Left ventricle myocardium superior (tissue), 1 donor: ENCODE measurements at places on chromosomes 12 and 14.

DNA sequence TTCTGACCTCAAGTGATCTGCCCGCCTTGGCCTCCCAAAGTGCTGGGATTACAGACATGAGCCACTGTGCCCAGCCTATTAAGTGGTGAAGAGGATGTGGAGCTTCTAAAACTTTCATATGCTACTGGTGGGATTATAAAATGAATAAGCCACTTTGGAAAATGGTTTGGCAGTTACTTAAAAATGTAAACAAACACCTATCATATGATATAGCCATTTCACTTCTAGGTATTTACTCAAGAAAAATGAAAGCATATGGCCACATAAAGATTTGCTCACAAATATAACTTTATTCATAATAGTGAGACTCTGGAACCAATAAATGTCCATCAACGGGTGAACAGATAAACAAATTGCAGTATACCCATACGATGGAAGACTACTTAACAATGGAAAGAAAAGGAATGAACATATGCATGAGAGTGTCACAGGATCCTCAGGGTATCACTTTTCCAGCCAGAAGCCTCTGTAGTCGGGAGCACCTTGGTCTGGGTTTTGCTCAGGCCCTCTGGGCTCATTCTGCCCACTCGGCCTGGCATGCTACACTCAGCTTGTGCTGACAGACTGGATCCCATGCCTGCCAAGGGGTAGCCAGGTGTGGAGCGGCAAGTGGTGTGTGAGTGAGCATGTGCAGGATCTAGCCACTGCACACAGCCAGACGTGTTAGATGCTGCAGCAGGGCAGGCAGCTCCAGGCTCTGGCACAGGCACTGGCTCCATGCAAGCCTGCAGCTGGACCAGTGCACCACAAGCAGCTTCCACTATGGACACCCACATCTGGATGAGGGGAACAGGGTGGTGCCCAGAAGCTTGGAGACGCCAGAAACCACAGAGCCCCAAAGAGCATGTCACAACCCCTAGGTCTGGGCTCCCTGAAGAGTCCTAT lies 213.2 kb upstream of the DIO3 start:
- DNase-seq = no peak

- peak; percentile 98 for DNase-seq
Measured at GRCh38 chr14:64986648-64987437, at the start of gene FNTB. FNTB (plus strand) TSS chr14:64986895; CDS start chr14:64986954, 59 bp downstream.

DNA sequence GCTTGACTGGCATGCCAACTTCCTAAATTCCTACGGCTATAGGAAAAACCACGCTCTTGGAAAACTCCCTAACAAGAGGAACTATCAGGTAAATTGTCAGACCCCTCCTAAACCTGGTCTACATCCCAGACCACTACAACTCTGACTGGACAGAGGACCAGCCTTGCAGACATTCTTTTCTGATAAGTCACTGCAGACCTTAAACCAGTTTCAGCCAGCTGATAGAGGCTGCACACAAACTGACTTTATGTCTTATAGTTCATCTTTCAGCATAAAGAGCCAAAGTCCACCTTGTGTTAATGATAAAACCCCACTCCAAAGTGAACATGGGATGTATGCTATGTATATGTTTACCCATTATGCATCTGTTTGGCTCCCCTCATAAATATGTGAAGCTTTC lies 166.6 kb downstream of the KTN1 start:
- DNase-seq = no peak

GRCh38 chr14:23469906-23470403 lies 452 bp downstream of the NGDN start:
- DNase-seq = no peak

DNA sequence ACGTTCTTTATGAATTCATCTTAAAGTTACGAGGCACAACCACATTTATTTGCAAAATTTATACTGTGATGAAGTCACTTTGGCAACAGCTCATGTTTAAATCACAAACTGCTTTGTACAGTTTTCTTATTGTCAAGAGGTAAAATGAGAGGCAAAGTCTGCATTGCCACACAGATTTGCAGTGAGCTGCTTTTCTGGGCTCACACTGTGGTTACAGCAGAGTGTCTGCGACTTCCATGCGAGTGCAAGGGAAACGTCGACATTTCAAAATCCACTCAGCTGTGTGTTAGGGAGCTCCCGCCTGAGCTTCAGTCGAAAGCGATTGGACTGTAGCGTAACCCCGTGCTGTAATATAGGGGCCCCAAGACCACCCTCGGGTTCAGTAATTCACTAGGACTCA lies 13.0 kb downstream of the MTA1 start:
- no peak for DNase-seq

DNA sequence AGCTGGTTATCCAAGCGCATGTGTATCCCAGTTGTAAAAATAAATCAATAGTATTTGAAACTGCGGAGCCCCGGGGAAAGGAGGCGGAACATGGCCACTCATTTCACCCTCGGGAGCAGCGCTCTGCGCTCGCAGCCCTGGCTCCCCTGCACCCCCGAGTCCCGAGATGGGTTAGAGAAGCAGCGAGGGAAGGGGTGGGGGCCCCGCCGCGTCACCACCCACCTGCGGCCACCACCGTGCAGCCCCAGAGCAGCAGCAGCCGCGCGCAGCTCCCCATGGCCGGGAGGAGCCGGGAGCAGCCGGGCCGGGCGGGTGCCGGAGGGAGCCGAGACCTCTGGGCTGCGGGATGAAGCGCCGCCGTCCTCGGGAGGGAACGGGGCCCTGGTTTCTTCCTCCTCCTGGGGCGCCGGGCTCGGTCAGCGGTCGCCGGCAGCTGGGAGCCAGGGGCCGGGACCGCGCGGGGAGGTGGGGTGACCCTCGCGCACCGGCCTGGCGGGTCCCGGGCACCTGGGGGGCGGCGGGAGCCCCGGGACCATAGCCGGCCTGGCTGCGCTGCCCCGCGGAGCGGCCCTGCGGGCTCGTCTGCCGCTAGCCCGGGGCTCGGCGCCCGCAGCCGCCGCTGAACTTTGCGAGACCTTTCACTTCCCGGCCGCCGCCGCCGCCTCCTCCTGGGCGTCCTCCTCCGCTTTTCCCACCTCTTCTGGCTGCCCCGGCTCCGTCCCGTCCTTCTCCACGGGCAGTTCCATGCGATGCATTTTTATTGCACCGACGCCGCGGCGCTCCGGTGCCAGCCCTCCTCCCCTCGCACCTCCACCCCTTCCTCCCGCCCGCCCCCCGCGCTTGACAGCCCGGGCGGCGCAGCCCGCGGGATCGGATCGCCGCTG lies at the start of gene NTN4:
TSS of gene NTN4 (minus strand) at position 732 of the 884 bp plus-strand sequence. CDS start at position 277, 455 bp downstream.
- peak; percentile 82 for DNase-seq

DNA sequence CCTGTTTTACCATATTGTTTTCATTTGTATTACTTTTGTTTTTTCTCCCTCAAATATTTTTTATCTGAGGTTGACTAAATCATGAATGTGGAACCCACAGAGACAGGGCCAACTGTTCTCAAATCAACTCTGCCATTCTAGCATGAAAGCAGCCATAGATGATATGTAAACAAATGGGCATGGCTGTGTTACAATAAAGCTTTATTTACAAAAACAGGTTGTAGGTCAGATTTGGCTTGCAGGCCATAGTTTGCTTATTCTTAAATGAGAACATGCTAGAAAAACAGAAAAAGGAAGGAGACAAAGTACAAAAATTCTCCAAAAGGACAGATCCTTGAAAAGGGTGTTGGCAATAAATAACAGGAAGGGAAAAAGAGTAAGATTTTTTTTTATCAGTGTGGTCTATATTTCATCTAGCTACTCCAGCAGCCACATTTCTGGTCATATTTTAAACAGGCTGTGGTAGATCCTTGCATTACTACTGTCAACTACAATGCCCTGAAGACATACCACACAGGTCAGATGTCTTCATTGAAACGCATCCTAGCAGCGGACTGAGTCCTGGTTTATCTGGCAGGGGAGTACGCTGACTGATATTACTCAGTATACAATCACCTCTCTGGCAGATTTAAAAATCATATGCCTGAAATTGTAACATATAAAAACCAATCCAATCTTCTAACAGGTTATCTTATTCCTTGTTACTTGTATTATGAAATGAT lies 42.9 kb downstream of the SPPL3 start:
- DNase-seq = no peak

- DNase-seq = no peak
Measured at GRCh38 chr12:67697443-67697842, 48.9 kb downstream of the DYRK2 start.

GRCh38 chr14:104394409-104394851 lies 185.1 kb upstream of the C14orf180 start:
- DNase-seq = no peak

- no peak for DNase-seq
Measured at GRCh38 chr14:29857551-29857950, 70.1 kb downstream of the PRKD1 start.

GRCh38 chr14:44657696-44658388 lies 150.8 kb upstream of the FSCB start:
- DNase-seq = no peak

DNA sequence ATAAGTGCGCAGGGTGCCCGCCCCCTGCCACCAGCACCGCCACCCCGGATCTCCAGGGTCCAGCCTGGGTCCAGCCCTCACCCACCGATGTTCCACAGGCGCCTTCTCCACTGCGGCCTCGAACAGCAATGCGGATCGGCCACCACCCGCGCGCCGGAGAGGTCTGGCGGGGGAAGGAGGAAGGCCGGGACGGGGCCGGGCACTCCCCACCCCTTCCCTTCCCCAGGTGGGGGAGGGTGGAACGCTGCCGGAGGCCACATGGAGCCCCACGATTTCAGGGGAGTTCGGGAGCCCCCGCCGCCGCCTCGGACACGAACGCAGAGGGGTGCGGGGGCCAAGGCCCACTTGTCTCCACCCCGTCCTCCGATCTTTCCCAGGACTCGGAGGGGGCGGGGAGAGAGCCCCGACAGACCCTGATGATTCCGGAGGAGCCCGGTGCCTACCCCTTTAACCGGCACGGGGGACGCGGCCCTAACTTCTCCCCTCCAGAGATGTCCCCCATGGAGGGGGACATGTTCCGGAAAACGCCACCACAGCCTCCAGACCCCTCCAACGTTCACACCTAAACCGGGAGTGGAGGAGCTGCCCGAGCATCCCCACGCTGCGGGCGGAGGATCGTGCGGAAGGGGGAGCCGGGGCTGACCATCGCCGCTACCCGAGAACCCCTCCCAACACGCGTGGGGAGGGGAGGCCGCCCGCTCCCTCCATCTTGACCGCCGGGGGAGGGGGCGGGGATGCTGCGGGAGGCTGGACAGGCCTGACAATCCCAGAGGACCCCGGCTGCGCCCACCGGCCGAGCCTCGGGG lies 1.1 kb downstream of the ATXN2 start:
- DNase-seq = peak; percentile 70
